ENCODE measurements at places on chromosomes 1 and 21.

- no peak for DNase-seq
Observed at GRCh38 chr1:8202182-8202905, 115.6 kb upstream of the SLC45A1 start.

DNA sequence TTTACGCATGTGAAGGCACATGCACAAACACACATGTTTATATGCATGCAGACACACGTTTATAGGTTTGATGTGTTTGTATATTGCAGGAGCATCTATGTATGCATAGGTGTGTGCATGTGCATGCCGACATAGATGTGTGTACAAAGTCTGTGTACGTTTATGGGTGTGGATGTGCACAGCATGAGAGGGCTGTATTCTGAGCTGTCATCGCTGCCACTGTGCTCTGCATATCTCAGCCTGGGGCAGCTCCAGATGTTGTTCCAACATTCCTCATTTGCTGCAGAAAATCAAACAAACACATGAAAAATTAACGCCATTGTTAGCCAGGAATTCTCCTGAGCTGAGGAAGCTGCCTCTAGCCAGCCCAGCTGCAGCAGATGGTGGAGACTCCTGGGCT, 132.3 kb upstream of the CSF3R start:
- DNase-seq = no peak

DNA sequence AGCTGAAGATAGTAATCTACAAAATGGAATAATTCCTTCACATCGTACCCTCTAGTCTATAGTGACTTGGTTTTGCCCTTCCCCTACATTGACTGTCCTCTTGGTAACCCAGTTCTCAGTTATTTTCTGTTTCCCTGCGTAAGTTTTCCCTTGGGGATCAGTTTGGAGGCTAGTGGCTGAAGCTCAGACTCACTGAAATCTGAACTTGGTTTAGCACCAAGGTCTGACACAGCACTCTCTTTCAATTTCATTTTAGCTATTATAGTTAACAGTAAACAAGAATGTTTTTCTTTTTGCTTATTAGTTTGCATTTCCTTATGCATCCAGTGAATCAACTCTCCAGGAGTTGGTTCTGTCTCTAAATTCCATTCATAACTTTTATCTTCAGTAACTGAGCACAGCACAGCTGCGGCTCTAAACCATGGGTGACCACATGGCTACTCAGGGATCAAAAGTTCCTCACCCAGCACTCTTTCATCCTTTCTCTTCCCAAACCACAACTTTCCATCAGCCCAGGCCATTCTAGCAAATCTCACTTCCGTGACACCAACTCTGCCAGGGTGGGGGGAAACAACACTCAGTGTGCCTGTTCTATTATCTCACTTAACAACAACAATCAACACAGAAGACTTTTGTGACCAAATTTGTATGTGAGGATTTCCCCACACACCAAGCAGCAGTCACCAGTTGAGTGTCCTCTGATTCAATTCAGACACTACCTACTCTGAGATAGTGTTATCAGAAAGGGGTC, 17.6 kb upstream of the IFI6 start:
- DNase-seq = no peak

DNA sequence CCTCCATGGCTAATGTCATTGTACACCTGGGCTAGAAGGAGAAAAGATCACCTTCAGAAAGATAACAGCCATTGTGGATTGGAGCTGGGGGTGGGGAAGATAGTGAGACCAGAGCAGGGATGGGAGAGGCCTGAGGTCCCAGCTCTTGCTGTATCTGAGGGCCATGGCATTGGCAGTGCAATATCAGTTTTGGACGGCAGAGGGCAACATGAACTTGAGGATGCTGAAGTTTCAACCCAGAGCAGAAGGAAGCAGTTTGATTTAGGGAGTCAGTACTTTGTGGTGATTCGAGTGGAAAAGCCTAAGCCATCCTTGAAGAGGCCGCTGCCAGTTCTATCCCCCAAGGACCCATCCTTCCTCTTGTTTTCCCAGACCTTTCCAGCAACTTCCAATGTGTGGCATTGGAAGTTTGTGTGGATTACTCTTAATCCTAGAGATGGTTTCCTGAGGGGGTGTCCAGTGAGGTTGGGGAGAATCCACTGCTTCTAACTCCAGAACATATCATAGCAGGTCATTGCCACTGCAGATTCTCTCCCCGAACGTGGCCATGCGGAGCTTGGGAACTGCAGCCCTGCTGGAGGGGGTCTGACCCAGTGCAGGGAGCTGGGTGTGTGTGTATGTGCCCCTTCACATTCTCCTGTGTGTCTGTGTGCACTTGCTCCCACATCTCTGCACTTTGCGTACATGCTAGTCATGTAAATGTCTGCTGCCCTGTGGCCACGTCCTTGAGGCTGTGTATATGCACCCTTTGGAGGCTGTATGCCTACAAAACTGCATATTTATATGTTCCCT, 24.1 kb downstream of the SLC26A9 start:
- DNase-seq = peak; percentile 10

GRCh38 chr1:108154314-108154713, 45.8 kb downstream of the SLC25A24 start:
- no peak for DNase-seq

DNA sequence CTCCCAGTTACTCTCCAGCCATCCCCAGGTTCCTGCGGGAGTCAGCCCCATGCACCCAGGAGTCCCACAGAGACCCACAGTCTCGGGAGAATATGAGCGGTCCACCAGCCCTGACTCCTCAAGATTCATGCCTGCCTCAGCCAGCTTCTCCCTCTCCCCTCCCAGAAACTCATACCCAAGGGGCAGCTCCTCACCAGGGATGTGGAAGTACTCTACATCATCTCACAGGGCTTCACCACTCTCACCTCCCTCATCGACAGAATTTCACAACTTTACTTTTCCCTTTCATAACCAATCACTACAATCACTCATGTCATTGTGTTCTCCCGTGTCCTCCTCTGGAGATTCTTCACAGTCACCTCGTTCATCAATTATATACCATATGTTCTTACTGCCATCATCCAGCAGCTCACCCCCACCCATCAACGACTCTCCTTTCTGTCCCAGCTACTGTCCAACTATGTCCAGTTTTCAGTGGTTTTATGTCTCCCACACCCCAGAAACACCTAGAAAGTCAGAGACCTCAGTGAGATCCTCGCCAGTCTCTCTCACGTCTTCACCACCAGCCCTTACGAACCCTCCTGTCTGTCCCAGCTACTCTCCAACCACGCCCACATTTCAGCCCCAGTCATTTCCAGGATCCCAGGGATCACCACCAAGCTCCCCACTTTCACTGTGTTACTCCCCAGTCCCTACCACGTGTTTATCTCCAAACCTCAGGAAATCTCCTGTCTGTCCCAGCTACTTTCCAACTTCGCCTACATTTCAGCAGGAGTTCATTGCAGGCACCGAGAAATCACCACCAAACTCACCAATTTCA, 1530.1 kb upstream of the TPTE start:
- DNase-seq = no peak

GRCh38 chr1:247210062-247210375, 38.2 kb upstream of the ZNF124 start:
- no peak for DNase-seq

DNA sequence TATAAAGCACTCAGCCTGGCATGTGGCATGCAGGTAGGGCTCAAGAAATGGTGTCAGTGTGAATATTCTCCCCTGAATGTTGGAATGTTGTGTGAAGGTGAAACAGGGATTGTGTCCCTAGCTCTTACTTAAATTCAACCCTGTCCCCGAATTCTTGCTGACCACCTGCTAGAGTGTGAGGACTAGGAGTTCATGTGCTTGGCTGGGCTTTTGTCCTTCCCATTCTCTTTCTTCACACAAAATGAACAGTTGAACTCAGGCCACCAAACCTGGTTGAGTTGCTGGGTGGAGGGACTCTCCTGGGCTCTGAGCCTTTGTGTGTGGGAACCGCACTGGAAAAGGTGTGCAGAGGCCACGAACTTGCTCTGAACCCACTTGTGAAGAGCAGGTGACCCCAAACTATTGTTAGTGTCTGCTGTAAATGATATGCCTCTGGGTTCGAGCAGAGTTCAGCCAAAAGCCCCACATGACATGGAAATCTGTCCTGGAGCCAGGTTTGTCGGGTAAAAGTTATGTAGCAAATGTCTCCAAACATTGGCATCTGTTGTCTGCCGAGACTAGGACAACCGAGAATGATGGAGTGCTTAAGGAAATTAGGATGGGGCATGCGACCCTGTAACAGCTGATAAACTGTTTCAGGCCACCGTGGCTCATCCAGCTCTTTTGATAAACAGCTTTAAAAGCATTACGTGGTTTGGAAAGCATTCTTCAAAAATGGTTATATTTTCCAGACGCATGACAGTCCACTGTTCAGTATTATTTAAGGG, 144.2 kb downstream of the DHRS3 start:
- DNase-seq = no peak

DNA sequence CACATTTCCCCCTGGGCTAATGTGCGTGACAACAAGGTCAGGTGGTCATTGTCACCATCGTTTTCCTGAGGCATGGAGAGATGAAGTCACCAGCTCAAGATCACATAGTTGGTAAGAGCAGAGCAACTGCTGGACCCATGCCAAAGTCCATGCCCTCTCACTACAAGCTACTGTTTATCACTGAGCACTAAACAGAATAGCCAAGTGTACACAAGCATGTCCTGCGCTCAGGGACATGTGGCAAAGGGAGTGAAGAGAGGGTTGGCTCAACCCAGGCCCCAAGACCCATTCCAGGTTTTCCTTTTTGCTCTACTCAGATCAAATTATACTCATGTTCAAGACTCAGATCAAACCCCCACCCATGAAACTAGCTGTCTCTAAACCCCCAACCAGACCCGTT, 20.8 kb downstream of the LRRC52 start:
- DNase-seq = no peak

GRCh38 chr1:24362982-24363614, 43.9 kb downstream of the GRHL3 start:
- no peak for DNase-seq

DNA sequence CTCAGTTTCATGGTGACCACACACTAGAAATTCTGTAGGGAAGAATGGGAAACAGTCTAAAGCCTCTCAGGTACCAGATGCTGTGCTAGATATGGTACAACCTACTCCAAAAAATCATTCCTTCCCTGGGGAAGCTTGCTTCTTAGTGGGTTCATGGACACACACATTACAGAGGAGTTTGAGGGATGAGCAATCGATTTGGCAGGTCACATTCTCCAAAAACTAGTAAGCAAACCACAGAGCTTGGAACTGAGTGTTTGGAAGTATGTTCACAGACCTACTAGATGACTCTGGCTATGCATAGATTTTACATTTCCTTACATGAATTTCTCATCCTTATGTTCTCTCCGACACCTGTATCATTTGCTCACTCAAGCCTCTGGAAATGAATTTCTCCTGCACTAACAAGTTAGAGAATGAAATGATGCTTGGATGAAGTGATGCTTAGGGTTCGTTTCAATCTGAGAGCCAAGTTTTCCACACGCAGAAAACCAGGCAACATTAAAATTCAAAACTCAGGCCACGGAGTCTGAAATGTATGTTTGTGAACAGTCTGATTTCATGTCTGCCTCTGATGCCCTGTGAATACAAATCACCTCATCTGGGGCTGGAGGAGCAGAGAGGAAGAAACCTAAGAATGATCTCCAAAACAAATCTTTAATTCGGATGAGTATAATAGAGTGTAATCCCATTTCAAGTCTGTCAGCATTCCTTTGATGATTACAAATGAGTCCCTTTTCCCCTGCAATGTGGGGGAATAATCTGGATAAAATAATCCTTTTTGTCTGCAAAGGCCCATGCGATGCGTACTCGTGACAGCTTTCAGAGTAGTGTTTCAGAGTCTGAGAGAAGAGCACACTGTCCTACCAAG, 11.0 kb downstream of the EVA1C start:
- DNase-seq = no peak

GRCh38 chr1:233315718-233316301, 11.7 kb upstream of the MAP3K21 start:
- DNase-seq = no peak

DNA sequence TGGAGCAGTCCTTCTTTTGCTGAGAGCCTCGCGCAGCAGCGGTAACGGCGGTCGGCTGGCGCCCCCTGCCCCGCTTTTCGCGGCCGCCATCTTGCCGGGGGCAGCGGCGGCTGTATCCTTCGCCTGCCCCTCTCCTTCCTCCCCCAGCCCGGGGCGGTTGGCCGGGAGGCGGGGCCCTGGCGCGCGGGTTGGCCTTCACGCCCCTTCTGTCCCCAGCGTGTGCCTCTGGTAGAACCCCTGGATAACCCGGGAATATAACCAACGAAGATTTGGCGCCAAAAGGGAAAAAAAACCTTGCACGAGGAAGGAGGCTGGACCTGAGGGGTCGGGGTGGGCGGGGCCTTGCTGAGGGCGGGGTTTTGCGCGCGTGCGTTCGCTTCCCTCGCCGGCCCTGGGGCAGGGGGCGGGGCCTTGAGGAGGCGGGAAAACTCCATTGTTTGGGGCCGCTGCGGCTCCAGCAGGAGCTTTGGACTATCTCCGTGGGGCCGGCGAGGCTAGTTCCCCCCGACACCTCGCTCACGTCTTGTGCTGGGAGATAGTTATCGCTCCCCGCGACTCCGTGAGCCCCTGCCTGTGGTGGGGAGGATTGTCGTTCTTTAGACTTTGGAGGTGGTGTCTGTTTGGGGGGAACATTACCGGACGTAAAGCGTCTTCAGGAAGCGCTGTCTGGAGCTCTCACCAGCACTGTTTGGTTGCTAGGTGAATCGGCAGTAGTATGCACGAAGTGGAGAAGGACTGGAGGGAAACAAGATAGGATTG, 689 bp downstream of the NASP start:
- DNase-seq = peak; percentile 73

GRCh38 chr1:65965112-65965996, 172.7 kb downstream of the PDE4B start:
- no peak for DNase-seq

DNA sequence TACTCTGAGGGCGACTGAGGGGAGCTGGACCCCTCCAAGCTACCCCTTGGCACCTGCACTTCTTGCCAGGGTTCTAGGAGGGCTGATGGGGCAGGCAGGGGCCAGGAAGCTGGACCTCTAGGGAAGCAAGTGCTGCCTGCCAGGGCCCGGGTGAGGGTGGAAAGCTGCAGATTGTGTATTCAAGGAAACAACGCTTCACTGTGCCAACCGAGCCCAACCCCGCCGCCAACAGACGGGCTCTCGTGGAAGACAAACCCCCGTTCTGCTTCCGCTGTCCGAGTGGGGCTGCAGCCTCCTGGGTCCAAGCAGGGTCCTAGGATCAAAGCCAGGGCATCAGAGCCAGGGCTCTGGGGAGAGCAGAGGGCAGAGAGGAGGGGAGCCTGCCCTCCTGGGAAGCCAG, 3.2 kb downstream of the EFHD2 start:
- no peak for DNase-seq

GRCh38 chr1:207605444-207606361, 39.2 kb upstream of the CR1L start:
- DNase-seq = no peak

- no peak for DNase-seq
Observed at GRCh38 chr21:25453524-25453923, 153.8 kb downstream of the MRPL39 start.

- DNase-seq = no peak
Observed at GRCh38 chr1:115428676-115429075, 90.6 kb upstream of the NGF start.
